NCI-H1092 treated with DMSO at 0.1 percent for 48 hours (cell line): ENCODE measurements at places on chromosomes 11 and 22.

GRCh38 chr11:127362754-127363308 lies 362.3 kb upstream of the KIRREL3 start:
- no peak for DNase-seq

DNA sequence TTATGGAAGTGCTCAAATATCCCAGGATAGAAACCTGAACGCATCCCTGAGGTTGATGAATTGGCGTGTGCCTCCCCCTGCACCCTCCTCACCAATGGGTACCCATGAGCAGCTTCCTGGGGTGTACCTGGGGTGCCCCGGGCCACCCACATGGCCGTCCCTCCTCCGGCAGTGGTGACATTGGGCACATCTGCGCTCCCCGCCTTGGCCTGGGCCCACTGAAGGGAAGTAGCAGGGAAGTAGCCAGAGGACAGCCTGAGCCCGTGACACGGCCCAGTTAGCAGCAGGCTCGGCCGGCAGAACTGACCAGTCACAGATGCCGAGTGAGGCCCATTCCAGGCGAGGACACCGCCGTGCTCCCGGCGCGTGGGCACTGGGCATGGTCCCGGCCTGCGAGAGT lies 16.7 kb downstream of the MRPL23 start:
- DNase-seq = no peak

DNA sequence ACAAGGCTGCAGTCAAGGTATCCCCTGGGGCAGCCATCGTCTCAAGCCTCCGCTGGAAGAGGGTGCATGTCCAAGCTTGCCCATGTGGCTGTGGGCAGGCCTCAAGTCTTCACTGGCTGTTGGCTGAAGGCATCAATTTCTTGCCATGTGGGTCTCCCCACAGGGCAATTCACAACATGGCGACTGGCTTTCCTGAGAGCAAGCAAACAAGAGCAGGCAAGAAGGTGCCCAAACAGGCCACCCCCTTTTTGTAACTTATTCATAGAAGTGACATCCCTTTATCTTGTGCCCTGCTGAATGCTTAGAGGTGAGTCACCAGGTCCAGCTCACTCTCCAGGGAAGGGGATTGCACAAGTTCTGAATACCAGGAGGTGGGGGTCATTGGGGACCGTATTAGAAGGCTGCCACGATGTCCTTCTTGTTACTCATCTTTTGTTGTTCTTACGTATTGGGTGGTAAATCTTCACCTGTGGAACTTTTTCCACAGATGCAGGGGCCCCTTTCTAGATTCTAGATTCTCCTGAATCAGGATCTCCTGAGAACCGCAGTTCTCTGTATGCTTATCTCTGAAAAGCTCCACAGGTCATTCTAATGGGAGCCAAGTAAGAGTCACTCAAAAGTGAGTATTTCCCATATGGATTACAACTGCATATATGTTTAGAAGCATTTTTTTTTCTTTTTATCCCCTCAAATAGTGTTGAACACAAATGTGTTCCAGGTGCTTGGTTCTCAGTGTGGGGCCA lies 44.2 kb upstream of the MICAL2 start:
- no peak for DNase-seq

GRCh38 chr22:18965526-18966421 lies 29.7 kb upstream of the PRODH start:
- no peak for DNase-seq

DNA sequence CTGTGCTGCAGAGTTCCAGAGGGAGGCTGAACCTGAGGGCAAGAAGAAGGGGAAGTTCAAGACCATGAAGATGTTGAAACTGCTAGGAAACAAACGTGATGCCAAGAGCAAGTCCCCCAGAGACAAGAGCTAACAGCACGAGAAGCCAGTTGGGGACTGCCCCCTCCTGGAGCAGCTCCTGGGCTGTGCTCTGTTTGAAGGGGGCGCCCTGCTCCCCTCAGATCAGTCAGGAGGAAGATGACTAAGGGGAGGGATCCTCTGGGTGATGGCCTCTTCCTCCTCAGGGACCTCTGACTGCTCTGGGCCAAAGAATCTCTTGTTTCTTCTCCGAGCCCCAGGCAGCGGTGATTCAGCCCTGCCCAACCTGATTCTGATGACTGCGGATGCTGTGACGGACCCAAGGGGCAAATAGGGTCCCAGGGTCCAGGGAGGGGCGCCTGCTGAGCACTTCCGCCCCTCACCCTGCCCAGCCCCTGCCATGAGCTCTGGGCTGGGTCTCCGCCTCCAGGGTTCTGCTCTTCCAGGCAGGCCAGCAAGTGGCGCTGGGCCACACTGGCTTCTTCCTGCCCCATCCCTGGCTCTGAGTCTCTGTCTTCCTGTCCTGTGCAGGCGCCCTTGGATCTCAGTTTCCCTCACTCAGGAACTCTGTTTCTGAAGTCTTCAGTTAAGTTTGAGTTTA lies 12.6 kb downstream of the C22orf23 start:
- no peak for DNase-seq

GRCh38 chr11:108093128-108093904 lies 28.1 kb upstream of the ACAT1 start:
- no peak for DNase-seq

- no peak for DNase-seq
Observed at GRCh38 chr11:23211221-23211620, 350.9 kb upstream of the CCDC179 start.

DNA sequence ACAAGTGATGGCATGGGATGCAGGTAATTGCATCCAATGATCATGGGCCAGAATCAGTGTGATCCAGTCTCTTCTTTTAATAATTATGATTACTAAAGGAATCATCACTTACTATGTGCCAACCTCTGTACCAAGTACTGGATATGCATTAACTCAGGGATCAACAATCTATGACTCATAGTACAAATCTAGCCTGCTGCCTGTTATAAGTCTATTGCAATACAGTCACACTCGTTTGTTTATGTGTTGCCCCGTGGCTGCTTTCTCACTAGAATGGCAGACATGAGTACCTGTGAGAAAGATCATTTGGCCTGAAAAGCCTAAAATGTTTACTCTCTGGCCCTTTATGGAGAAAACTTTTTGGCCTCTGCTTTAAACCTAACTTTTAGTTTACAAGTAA lies 45.0 kb downstream of the OR6Q1 start:
- DNase-seq = no peak

- DNase-seq = no peak
Observed at GRCh38 chr11:75126564-75126963, 24.3 kb upstream of the SLCO2B1 start.

- peak; percentile 40 for DNase-seq
Observed at GRCh38 chr11:61966734-61967115, 709 bp downstream of the FTH1 start.

GRCh38 chr11:66784575-66784974 lies 55.6 kb upstream of the SPTBN2 start:
- no peak for DNase-seq

DNA sequence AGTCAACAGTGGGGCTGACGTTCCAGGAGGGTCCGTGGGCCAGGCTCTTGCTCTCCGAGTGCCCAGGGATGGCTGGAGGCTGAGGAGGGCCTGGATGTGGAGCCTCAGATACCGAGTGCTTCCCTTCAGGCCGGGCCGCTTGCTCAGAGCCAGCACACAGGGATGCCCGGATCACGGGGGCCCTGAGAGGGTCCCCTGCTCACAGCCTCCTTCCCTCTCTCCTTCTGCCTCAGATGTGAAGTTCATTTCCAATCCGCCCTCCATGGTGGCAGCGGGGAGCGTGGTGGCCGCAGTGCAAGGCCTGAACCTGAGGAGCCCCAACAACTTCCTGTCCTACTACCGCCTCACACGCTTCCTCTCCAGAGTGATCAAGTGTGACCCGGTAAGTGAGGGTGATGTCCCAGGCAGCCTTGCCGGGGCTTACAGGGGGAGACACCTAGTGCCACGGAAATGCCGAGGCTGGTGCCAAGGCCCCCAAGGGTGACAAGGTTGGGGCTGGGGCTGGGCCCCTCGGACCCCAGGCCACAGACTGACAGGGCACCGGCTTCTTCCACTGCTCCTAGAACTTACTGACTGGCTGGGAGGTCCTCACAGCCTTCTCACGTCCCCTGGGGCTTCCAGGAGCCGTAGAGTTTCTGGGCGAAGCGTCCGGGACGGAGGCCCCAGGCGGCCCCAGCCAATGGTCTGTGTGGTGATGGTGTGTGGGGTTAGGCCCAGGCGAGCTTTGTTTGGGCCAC lies 7.0 kb downstream of the CCND1 start:
- no peak for DNase-seq

GRCh38 chr11:112650527-112650926 lies 310.7 kb upstream of the NCAM1 start:
- no peak for DNase-seq

- no peak for DNase-seq
Observed at GRCh38 chr22:24695561-24696511, 78.7 kb downstream of the PIWIL3 start.

DNA sequence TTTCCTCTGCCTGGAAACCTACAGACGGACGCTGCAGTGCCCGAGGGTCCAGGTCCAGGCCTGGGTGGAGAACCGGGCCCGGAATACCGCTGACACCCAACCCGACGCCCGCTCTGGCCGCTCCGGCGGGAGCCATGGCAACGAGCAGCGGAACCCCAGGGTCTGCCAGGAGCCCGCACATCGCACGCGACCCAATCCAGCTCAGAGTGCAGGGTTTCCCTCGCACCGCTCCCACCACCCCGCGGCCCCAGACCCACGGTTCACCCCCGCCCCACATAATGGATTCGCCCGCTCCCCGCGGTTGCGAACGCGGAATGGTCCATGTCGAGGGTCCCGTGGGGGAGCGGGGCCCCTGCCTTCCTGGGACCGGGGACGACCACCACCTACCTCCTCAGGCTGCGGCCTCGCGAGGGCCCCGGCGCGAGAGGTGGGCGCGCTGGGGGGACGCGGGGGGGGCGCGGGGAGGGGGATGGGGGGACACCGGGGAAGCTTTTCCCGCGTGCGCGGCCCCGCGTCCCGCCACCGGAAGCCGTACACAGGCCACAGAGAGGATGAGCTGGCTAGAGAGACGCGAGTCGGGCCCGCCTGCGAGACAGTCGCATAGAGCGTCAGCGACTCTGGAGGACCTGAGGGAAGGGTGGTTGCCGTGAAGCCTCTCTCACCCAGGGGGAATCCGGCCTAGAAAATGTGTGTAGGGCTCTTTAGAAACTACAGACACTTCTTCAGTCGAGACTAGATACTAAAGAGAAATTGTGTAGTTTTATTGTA lies at the start of gene SSRP1:
TSS of gene SSRP1 (minus strand) at position 550 of the 768 bp plus-strand sequence. CDS start 771 bp downstream, outside the sequence.
- peak; percentile 94 for DNase-seq

DNA sequence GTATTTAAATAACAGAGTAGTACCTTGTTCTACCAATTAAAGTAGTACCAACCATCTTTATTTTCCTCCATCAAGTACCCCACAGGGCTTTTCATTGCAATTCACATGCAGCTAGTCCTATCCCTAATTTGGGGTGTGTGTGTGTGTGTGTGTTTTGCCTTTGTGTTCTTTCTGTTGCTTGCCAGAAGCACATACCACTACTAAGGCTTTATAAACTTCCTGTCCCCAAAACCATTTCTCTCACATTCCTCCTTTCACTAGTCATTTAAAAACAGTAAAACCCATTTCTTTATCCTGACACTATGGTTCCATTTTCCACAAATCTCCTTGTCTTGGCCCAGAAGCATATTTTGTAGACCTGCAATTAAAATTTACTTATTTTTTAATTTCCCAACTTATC lies 54.6 kb downstream of the SLC36A4 start:
- no peak for DNase-seq

DNA sequence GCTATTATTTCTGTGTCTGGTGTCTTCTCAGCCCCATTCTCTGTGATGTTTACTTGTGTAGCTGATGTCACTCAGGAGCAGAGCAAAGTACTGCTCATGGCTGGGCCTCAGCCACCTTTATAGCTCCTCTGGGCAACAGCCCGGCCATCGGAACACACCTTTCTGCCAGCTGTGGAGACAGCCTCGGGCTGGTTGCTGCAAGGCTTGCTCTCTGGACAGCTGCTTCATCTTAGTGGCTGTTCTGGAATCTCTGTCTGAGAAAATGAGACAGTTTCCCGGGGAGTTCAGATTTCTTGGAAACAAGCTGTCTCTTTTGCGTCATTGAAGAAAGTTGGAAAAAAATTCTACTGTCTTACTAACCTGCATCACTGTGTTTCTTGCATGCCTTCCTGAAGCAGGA lies 20.0 kb downstream of the THY1 start:
- DNase-seq = no peak

GRCh38 chr11:67278939-67279588 lies 10.0 kb upstream of the ANKRD13D start:
- no peak for DNase-seq

DNA sequence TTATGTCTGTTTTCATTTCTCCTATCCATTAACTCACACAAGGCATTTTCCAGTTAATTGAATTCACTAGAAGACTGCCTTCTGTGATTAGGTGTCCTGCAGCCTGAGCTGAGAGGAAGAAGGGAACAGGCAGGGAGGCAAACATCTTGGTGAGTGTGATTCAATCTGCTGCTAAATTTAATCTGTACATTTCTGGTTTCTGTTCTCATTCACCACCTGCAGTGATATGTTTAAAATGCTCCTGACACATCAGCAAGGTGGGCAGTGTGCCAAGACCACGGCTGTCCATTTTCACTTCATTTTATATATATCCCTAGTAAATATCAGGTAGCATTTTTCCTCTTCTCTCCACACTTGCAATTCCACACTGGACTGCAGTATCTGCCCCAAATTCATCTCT lies 416.5 kb downstream of the TMEM135 start:
- no peak for DNase-seq

- peak; percentile 96 for DNase-seq
Observed at GRCh38 chr11:12746593-12747097, 72.4 kb downstream of the TEAD1 start.
